Stimulated activated CD8-positive, alpha-beta memory T cell treated with anti-CD3 and anti-CD28 coated beads, Interleukin-4, amount 100 ng/mL, for 24 hours (primary cell): ENCODE measurements at places on chromosomes 3 and 15.

GRCh38 chr15:76346669-76347481, 10.3 kb downstream of the ISL2 start:
- no peak for DNase-seq

DNA sequence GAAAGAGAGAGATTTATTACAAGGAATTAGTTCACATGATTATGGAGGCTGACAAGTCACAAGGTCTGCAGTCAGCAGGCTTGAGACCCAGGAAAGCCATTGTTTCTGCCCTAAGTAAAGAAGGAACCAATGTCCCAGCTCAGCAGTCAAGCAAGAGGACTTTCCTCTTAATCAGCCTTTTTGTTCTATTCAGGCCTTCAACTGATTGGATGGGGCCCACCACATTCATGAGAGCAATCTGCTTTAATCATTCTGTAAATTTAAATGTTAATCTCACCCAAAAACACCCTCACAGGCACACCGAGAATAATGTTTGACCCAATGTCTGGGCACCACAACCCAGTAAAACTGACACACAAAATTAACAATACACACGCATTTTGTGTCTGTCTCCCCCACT, 64.3 kb downstream of the TRIM42 start:
- no peak for DNase-seq

DNA sequence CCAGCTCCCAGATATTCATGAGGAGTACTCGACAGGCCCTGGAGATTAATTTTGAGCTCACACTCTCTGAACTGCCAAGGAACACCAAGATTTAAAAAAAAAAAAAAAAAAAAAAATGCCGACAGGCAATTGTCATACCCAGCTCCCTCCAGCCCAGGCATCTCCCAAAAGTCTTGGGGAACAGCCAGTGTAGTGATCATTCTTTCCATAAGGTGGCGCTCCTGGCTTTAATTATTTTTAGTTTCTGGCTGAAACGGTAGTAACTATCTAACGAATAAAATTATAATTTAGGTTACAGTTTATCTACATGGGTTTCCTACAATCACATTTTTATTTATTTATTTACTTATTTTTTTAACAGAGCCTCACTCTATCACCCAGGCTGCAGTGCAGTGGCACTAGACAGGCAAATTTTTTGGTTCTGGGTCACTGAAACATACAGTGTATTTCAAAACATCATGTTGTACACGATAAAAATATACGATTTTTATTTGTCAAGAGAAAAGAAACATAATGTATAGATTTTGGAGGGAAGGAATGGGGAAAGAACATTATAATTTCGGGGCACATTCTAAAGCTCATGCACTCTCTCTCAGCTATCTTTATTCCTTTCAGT, 157.3 kb downstream of the ADAMTS9 start:
- no peak for DNase-seq

DNA sequence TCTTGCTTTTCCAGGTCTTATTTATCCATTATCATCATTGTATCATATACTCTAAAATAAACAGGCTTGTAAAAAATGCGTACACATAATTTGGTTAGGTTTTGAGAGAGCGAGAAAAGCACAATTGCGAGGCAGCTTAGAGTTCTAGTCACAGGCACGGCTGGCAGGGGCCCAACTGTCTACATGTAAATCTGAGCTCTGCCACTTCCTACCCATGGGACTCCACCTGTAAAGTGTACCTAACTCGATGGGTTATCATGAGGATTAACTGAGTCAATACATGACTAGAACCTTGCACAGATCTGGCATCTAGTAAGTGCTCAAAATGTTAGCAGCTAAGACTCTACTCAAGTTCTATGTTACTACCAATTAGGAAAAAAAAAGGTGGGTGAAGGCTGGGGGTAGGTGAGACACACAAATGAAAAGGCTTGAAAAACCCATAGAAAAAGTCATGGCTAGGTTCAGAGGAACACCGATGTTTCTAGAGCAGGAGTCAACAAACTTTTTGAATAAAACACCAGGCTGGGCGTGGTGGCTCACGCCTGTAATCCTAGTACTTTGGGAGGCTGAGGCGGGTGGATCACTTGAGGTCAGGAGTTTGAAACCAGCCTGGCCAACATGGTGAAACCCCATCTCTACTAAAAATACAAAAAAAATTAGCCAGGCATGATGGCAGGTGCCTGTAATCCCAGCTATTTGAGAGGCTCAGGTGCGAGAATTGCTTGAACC, 36.2 kb downstream of the GLB1 start:
- no peak for DNase-seq

- no peak for DNase-seq
Observed at GRCh38 chr3:126567696-126568438, 9.1 kb upstream of the C3orf22 start.

DNA sequence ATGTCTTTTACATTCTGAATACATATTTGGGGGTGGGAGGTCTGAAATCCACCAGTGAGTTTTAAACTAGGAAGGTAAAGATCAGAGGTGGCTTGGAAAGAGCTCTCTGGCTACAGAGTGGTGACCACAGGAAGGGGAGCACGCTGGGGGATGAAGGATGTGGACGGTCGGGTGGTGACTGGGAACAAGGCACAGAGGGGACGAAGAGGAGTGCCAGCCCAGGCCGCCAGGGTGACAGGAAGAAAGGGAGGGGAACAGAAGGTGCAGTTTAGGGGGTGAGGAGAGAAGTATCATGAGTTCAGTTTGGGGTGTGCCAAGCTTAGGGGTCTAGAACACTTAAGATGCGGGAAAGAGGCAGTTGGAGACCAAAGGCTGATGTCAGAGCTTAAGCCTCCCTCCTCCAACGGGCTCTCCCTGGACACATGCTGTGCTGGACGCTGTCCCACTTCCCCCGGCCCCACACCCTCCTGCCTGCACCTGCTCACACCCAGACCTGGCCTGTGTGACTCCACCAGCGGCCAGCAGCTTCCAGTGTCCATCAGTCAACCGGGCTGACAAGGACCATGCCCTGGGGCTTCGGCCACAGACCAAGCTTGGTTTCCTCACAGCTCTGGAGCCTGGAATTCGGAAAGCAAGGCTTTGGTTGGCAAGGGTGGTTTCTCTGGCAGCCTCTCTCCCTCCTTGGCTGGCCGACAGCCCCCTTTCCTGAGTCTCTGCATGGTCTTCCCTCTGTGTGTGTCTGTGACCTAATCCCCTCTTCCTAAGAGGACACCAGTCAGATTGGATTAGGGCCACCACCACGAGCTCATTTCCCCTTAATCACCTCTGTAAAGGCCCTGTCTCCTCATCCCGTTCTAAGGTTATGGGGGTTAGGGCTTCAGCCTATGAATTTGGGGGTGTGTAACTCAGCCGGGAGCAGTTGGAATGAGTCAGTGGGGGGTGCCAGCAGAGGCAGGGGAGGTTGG, 120.4 kb upstream of the IQSEC1 start:
- DNase-seq, result no peak

- no peak for DNase-seq
Observed at GRCh38 chr3:26622621-26623418, at the start of gene LRRC3B. Gene LRRC3B, plus strand, starts transcription at chr3:26622772. Its CDS starts 86,901 bp downstream, at chr3:26709673.

GRCh38 chr15:99442252-99442897, 123.4 kb upstream of the MEF2A start:
- no peak for DNase-seq

GRCh38 chr3:178504128-178504527, 32.1 kb upstream of the KCNMB2 start:
- DNase-seq, result no peak

DNA sequence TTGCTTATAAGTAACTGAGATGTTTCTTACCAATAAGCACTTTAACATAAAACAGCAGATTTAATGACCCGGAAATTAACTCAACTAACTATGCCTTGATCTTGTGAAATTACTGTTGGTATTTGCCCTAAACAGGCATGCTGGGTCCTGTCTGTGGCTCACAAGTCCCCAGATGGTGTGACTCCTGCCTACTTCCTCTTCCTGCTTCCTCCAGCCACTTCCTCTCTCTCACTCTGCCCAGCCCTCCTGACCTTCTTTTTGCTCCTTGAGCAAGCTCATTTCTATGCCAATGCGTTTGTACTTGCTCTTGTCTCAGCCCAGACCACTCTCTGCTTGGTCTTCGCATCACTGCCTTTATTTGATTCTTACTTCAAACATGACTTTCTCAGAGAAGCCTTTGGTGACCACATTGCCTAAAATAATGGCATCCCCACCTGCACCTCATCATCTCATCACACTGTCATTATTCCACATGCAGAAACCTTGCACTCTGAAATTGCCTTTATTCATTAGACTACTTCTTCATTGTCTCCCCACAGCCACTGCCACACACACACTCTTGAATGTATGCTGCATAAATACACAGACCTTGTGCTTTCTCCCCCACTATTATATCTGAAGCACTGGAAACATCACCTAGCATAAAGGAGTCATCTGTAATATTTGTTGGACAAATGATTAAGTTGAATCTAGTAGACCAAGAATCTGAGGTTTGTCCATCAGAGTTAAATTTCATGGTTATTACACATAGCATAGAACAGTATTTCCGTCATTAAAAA, 256.3 kb upstream of the SEMA6D start:
- DNase-seq, result no peak

- no peak for DNase-seq
Observed at GRCh38 chr15:85607842-85608241, 186.9 kb downstream of the KLHL25 start.

- DNase-seq, result no peak
Observed at GRCh38 chr15:44729408-44730127, 6.8 kb upstream of the TRIM69 start.

GRCh38 chr15:59168536-59168935, 38.1 kb upstream of the LDHAL6B start:
- DNase-seq, result no peak

- no peak for DNase-seq
Observed at GRCh38 chr3:80366808-80367548, 599.2 kb upstream of the ROBO1 start.

GRCh38 chr3:37945156-37945806, 45.3 kb upstream of the VILL start:
- DNase-seq, result no peak

DNA sequence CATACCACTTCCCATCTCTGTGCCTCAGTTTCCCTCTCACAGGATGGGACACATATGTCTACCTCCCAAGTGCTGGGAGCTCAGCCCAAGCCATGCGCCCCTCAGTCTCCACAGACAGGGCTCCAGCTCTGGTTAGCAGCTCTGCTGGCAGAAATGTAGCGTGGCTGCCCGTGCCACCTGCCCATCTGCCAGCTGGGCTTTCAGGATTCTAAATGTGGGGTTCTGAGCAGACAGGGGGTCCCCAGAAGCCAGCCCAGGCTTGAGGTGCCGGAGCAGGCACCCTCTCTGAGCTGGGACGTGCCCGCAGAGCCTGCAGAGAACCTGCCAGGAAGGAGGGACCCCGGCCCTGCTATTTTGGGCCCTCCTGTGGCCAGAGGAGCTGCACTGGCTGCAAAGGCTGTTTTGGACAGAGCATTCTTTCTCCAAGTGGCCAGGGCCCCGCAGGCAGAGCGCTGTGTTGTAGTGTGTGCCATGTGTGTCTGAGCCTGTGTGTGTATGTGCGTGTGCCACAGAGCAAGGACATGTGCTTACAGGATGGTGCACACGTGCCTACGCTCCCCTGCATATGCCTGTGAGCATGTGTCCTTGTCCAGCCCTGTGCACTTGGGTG, 31.7 kb downstream of the PSTPIP1 start:
- no peak for DNase-seq

DNA sequence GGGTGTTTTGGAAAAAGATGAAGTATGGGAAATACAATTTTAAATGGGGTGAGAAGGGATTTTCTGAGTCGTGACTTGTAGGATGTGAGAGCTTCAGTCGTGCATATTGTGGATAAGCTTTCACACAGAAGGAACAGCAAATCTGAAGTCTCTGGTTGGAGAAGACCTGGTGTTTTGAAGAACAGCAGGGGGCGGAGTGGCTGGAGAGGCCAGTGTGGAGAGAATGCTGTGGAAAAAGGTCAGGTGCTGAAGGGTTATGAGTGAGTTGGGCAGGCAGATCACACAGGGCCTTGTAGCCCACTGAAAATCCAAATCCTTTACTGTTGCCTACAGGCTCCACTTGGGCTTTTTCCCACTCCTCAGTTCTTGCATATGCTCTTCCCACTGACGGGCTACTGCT, 14.1 kb upstream of the SCAANT1 start:
- DNase-seq, result no peak

DNA sequence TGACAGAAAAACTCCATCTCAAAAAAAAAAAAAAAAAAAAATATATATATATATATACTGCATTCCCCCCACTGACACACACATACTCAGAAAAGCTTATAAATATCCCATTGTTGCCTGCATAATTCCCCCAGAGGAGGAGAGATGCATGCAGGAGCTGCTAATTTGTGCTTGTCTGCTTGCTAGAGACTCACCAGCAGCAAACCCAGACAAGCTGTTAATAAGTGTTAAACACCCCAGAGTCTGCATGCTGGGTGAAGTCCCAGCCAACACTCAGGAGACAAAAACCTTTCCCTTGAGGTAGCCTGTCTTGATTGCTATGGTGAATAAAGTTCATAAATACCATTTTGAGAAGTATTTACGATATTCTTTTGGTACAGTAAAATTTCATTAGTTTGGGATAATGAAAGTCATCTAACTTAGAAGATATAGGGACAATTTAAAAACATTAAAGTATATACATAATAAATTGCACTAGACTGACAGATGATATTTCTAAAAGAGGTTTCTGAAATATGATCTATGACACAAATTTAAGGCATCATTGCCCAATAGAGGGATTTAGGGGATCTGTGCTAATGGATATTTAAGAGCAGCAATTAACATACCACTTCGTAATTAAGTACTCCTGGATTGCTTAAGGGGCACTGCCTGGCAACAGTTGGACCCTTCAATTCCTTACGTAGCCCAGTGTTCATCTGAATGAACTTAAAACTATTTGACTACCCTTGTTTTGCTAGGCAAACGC, 400.0 kb upstream of the C2CD4B start:
- no peak for DNase-seq

DNA sequence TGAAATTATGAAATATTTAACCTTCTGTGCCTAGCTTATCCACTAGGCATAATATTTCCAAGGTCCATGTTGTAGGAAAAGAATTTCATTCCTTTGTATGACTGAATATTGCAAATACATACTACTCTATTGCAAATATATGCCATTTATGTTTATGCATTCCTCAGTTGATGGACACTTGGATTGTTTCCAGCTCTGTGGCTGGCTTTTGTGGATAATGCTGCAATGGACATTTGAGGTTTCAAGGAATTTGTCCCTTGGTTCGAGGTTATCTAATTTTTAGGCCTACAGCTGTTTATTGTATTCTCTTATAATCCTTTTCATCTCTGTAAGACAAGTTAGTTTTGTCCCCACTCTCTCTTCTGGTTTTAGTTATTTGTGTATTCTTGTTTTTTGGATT, 7.7 kb upstream of the AADACL2 start:
- DNase-seq, result no peak

DNA sequence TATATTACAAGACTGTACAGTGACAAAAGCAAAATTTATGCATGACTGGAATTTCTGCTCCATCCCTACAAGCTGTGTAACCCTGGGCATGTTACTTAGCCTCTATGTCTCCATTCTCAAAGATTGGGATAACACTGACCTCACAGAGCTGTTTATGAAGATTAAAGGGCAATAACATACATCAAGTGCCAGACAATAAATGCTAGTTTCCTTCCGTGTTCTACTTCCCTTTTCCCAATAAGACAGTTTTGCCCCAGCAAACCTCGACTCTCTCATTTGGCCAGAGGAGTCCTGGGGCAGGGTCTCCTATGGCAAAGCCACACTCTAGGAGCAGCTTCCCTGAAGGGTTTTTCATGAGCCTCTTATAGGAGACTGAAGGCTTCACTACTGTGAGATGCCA, 7.5 kb downstream of the HEXA start:
- DNase-seq, result no peak

- DNase-seq, result no peak
Observed at GRCh38 chr15:70065006-70065722, 32.6 kb downstream of the TLE3 start.
